ENCODE measurements at places on chromosomes 13 and 19. TPM values are rescaled to one million over a fixed set of nuclear protein-coding genes. Genes with fewer than 3 reads are reported as not detected.

The GPR4 gene
- 4.5 TPM for total RNA-seq

DNA sequence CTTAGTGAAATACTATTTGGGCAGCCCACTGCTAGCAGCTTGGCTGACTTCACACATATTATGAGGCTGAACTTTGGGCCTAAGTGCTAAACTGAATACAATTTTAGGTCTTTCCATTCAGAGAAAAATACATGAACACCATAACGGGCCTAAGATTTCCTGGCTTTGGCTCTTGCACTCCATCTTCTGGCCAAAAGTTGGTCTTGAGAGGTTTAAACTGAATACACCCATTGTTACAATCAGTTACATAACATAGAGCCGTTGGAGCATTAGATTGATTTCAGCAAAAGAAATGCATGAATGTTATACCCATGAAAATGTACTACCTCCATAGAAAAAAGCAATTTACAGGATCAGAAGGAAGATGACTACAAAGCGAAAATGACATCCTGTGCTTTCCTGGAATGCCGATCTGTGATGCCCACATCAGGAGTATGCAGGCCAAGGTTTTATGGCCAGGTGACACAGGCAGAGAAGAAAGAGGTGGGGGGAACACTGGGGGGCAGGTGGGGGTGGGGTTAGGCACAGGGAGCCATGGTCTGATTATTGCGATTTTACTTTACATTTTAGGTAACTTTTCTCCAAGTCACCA lies 11.1 kb upstream of the SHISA2 start:
- no peak overlapping the region for H3K27ac ChIP-seq
- H3K4me1 ChIP-seq, result no peaks in the 10 kb centered on the region
- no peak for DNase-seq
- no peaks in the 10 kb centered on the region for H3K27me3 ChIP-seq
- no peak overlapping the region for H3K4me3 ChIP-seq

DNA sequence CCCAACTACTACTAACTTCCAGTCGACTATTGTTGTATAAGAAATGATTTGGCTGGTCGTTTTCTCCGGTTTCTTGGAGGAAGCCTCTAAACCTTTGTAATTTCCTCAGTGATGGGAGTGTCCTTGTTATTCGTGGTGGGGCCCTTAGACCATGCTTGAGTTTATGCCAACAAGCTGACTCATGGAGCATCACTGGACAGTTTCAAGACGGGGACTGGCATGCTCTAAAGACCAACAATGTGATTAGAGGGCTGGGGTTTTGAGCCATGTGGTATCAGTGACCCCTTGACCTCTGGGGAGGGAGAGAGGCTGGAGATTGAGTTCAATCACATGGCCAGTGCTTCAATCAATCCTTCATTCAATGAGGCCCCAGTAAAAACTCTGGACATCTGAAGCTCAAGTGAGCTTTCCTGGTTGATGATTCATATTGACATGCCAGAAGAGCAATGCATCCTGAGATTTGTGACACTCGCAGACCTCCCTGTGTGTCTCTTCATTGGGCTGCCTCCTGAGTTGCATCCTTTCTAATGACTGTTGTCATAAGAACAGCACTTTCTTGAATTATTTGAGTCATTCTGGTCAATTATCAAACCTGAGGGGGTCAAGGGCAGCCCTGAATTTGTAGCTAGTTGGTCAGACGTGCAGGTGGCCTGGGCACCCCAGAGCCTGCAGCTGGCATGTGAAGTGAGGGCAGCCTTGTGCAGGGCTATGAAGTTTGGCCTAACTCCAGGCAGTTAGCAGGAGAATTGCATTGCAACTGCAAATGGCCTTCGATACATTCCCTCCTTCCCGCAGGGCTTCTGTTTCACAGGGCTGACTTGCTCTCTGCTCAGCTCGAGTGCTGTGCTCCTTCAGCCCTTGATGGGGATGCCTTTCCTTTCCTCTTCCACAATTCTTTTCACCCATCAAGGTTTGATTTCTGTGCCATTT lies 246.5 kb downstream of the FGF9 start:
- no peaks in the 10 kb centered on the region for H3K27me3 ChIP-seq
- no peak overlapping the region for H3K27ac ChIP-seq
- no peak overlapping the region for H3K4me3 ChIP-seq
- H3K4me1 ChIP-seq, result no peaks in the 10 kb centered on the region
- H3K36me3 ChIP-seq, result no peaks in the 10 kb centered on the region

GRCh38 chr13:87677496-87678371 lies 6.6 kb downstream of the SLITRK5 start:
- H3K27me3 ChIP-seq, result peaks cover 53% of the 10 kb centered on the region
- no peak for DNase-seq
- peaks cover 11% of the 10 kb centered on the region for H3K4me1 ChIP-seq
- peak overlapping the region; percentile 42 for H3K4me3 ChIP-seq
- no peak overlapping the region for H3K27ac ChIP-seq

GRCh38 chr13:101727118-101727517 lies 274.6 kb downstream of the ITGBL1 start:
- DNase-seq, result no peak
- no peak overlapping the region for H3K27ac ChIP-seq
- no peaks in the 10 kb centered on the region for H3K27me3 ChIP-seq
- no peaks in the 10 kb centered on the region for H3K36me3 ChIP-seq

DNA sequence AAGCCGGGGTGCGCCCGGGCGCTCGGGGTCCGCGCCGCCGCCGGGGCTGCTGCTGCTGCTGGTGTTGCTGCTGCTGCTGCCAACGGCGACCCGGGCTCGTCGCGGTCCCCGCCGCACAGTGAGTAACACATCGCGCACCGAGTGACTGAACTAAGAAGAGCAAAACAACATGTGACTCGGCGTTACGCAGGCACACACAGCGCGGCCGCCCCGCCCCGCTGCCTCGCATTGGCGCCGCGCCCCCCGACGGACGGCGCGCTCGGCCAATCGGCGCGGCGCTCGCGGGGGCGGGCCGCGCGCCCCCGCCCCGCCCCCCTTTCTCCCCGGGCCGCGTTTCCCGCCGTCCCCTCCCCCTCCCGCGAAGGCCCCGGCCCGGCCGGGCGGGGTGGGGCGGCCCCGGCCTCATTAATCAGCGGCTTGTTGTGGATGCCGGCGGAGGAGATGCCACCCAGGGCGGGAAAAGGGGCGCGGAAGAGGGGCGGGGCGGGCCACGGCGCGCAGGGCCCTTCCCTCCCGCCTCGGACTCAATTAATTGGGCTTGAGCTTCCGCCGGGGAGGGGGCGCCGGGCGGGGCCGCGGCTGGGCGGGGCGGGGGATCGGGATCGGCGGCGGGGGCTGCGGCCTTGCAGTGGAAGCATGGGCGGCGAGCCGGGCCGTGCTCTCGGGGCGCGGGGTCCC lies at the start of gene IRS2:
IRS2 (minus strand) TSS at position 127 of the 678 bp plus-strand sequence. CDS start 530 bp downstream, outside the sequence.
- peak; percentile 92 for DNase-seq
- peaks cover 3% of the 10 kb centered on the region for H3K4me1 ChIP-seq
- H3K36me3 ChIP-seq, result peaks cover 28% of the 10 kb centered on the region
- H3K4me3 ChIP-seq, result peak within 1 kb of the TSS; percentile 65
- peak within 1 kb of the TSS; percentile 89 for H3K27ac ChIP-seq
- peaks cover 15% of the 10 kb centered on the region for H3K27me3 ChIP-seq

GRCh38 chr13:103759361-103759760 lies 693.1 kb upstream of the SLC10A2 start:
- no peaks in the 10 kb centered on the region for H3K4me1 ChIP-seq
- H3K36me3 ChIP-seq, result no peaks in the 10 kb centered on the region
- H3K27me3 ChIP-seq, result no peaks in the 10 kb centered on the region

The TYROBP gene
- total RNA-seq, result 205 TPM

The DHDH gene
- total RNA-seq, result 4.1 TPM

DNA sequence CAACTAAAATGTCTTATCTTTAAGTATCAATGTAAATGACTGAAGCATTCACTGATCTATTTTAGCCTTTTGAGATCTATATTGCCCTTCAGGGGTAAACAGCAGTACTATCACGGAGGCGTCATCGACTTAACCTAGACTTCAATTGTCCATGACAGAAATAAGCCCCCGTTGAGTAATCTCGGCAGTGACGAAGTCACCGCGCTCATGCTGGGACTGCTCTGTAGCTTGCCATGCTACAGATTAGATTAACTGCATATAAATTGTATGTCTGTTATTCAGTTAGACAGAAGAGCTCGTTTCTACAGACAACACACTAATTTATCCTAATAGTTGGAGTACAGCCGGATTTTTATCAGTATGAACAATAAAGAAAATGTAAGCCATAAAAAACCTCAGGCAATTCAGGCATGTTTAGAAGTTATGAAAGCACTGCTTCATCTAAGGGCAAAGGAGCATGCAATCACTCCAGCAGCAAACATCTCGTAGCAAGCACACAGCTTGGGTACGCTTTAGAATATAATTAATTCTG lies 56.6 kb downstream of the TUBGCP3 start:
- no peaks in the 10 kb centered on the region for H3K27me3 ChIP-seq
- no peak for DNase-seq
- no peaks in the 10 kb centered on the region for H3K4me1 ChIP-seq
- H3K4me3 ChIP-seq, result no peak overlapping the region
- no peaks in the 10 kb centered on the region for H3K36me3 ChIP-seq

The TBXA2R gene
- total RNA-seq, result 5.3 TPM

GRCh38 chr19:44356383-44357111 lies at the start of gene ZNF112:
ZNF112 (minus strand) TSS chr19:44356680; CDS start chr19:44340539, 16,141 bp downstream.
- no peaks in the 10 kb centered on the region for H3K36me3 ChIP-seq
- H3K4me3 ChIP-seq, result peak within 1 kb of the TSS; percentile 52
- H3K4me1 ChIP-seq, result peaks cover 5% of the 10 kb centered on the region
- H3K27me3 ChIP-seq, result no peaks in the 10 kb centered on the region
- H3K27ac ChIP-seq, result no peak within 1 kb of the TSS

DNA sequence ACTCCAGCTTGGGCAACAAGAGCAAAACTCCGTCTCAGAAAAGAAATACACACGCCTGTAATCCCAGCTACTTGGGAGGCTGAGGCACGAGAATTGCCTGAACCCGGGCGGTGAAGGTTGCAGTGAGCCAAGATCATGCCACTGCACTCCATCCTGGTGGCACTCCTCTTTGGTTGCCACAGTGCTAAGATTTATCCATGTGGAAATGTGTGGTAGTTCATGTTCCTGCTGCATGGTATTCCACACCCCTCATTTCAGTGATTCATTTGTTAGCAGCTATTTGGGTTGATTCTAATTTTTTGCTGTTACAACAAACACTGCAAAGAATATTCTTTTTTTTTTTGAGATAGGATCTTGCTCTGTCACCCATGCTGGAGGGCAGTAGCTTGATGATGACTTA lies 12.1 kb downstream of the IFNL3 start:
- DNase-seq, result no peak
- no peak overlapping the region for H3K27ac ChIP-seq
- H3K4me3 ChIP-seq, result no peak overlapping the region
- no peaks in the 10 kb centered on the region for H3K4me1 ChIP-seq

- no peaks in the 10 kb centered on the region for H3K36me3 ChIP-seq
- no peak overlapping the region for H3K27ac ChIP-seq
- H3K4me3 ChIP-seq, result no peak overlapping the region
- H3K27me3 ChIP-seq, result no peaks in the 10 kb centered on the region
- DNase-seq, result no peak
- no peaks in the 10 kb centered on the region for H3K4me1 ChIP-seq
Observed at GRCh38 chr13:32545083-32545482, 6.5 kb upstream of the N4BP2L2 start.

The ZNF525 gene
- total RNA-seq, result 12.3 TPM

GRCh38 chr19:46197314-46198070 lies 32.0 kb upstream of the IGFL1 start:
- no peaks in the 10 kb centered on the region for H3K36me3 ChIP-seq
- no peak overlapping the region for H3K4me3 ChIP-seq
- H3K27ac ChIP-seq, result no peak overlapping the region
- DNase-seq, result no peak
- H3K27me3 ChIP-seq, result peaks cover 15% of the 10 kb centered on the region
- no peaks in the 10 kb centered on the region for H3K4me1 ChIP-seq

DNA sequence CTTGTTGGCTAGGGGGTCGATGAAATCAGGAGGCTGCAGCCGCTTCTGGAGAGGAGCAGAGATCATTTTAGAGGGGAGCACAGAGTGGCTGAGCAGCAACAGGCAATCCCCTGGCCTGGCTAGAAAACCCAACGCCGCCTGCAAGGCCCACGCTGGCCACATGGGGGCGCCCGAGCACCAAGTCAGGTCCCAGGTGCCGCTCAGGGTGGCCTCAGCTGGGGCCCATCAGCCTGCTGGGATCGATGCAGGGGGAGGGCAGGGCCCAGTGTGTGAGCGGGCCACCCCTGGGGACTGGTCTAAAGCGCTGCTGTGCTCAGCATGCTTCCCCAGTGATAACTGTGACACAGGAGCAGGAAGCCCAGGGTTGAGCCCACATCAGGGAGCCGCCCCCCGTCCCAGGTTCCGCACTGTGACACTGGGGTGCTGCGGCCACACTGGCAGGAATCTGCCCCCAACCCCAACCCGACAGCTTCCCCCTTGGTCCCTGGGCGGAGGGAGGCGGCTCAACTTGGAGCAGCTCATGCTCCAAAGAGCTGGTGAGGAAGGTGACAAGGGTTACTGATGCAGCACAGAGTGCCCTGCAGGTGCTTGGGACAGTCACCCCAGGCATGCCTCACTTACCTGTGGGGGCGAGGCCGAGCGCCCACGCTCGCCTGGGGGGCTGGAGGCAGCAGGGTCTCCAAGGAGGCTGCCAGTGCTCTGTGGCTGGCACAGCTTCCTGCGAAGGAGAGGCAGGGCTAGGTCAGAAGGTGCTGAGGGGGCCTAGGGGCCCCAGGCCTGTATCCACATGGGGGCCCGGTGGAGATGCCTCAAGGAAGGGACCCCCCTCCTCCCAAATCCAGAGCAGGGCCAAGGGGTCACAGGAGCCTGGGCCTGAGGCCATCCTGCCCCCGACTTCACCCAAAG lies 13.3 kb upstream of the ISYNA1 start:
- peaks cover 6% of the 10 kb centered on the region for H3K4me1 ChIP-seq
- peak; percentile 88 for DNase-seq
- no peak overlapping the region for H3K27ac ChIP-seq

The DLL3 gene
- total RNA-seq, result 0.12 TPM

The ACP5 gene
- 242 TPM for total RNA-seq

GRCh38 chr19:3576696-3577443 lies 4.1 kb downstream of the HMG20B start:
- H3K27me3 ChIP-seq, result no peaks in the 10 kb centered on the region
- DNase-seq, result no peak
- peaks cover 16% of the 10 kb centered on the region for H3K36me3 ChIP-seq
- H3K4me1 ChIP-seq, result no peaks in the 10 kb centered on the region
- H3K27ac ChIP-seq, result peak overlapping the region; percentile 7

DNA sequence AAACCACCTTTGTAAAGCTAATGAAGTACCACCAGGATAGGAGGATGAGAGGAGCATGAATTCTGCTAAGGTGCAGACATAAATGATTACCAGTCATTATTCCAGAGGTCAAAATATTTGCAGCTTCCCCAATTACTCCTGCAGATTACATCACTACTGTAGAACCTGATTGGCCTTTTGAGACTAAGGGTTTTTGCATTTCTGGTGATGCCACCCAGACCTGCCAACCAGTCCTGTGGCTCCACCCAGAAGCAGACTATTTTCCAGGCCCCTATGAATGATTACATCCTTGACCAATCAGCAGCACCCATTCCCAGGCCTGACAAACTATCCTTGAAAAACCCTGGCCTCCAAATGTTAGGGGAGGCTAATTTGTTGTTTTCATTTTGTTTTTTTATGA lies 11.2 kb upstream of the KCNC3 start:
- no peak for DNase-seq
- no peak overlapping the region for H3K4me3 ChIP-seq
- H3K36me3 ChIP-seq, result no peaks in the 10 kb centered on the region
- H3K27ac ChIP-seq, result no peak overlapping the region

GRCh38 chr13:31042049-31042448 lies 109.6 kb downstream of the TEX26 start:
- no peak for DNase-seq
- H3K27me3 ChIP-seq, result peaks cover 19% of the 10 kb centered on the region
- H3K4me1 ChIP-seq, result peaks cover 14% of the 10 kb centered on the region
- no peak overlapping the region for H3K27ac ChIP-seq
- no peak overlapping the region for H3K4me3 ChIP-seq
- no peaks in the 10 kb centered on the region for H3K36me3 ChIP-seq

Data from left lung (tissue), 14 donors.